ENCODE measurements at places on chromosomes 16 and 17.

DNA sequence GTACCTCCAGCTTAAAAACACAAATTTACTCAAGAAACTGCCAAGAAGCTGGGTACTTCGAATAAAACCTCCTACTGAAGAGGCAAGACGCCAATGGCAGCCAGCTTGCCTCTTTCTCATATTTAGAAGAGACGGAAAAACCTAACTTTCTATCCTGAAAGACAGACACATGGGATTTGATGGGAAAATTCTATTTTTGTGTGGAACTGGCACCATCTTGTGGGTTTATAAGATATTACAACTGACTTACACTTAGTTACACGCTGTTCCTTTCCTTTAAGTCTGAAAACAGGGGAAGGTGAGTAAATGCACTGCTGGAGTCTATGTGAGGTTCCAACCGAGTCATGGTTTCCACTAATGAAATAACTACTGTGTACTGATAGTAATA is 10.3 kb downstream of the ZNF18 start:
- DNase-seq: no peak

- no peak for DNase-seq
Observed at GRCh38 chr17:14011740-14012405, 57.4 kb upstream of the COX10 start.

DNA sequence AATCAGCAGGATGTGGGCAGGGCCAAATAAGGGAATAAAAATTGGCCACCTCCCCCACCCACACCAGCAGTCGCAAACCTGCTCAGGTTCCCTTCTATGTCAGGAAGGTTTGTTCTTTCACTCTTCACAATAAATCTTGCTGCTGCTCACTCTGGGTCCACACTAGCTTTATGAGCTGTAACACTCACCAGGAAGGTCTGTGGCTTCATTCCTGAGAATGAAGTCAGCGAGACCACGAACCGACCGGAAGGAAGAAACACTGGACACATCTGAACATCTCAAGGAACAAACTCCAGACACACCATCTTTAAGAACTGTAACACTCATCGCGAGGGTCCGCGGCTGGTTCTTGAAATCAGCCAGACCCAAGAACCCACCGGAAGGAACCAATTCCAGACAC is 115.5 kb upstream of the TBX2 start:
- DNase-seq: no peak

DNA sequence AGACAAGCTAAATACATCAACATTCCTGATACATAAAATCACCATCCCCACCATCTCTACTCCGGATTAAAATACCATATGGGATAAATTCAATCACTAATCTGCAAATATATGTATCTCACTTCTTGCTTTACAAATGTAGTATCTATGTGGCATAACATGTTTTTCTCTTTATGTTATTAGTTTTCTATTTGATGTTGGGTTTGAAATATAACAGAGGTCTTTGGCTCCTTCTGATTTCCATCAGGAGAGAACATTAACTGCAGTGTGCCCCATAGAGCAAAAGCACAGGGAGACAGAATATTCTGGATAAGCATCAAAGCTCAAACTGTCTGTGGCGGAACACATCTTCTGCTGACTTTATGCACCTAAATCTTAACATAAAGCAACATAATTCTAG is 547.2 kb upstream of the CDH8 start:
- no peak for DNase-seq

GRCh38 chr17:7814969-7815368 is 19.0 kb upstream of the KDM6B start:
- no peak for DNase-seq

Measured in GM20000 (cell line).